ENCODE measurements at places on chromosomes 5 and 9. TPM values are rescaled to one million over a fixed set of nuclear protein-coding genes. Genes with fewer than 3 reads are reported as not detected.
A peak's percentile ranks its signal among the peaks of the same experiment; 100 is the strongest.

DNA sequence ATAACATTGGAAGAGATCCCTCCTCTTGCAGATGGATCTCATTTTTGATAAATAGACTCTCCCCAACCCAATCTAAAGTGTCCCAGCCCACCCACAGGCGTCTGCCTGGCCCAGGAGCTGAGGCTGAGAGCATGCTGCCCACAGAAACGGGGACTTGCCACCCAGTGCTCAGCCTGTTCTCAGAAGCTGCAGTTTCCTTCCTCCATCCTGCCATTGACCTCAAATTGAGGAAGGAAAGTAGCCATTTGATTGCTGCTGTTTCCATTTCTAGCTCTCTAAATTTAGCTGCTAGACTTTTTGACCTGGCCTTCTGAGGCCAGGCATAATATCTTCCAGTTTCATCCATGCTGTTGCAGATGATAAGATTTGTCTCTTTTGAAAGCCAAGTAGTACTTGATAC is 31.1 kb upstream of the FRMD3 start:
- H3K4me3 ChIP-seq: no peak overlapping the region
- H3K27me3 ChIP-seq: no peaks in the 10 kb centered on the region
- DNase-seq: no peak
- H3K36me3 ChIP-seq: no peaks in the 10 kb centered on the region

- DNase-seq: no peak
- no peak overlapping the region for H3K27ac ChIP-seq
- no peaks in the 10 kb centered on the region for H3K27me3 ChIP-seq
- no peaks in the 10 kb centered on the region for H3K36me3 ChIP-seq
These were observed 22.5 kb downstream of the PALM2AKAP2 start for GRCh38 chr9:109802491-109802890.

DNA sequence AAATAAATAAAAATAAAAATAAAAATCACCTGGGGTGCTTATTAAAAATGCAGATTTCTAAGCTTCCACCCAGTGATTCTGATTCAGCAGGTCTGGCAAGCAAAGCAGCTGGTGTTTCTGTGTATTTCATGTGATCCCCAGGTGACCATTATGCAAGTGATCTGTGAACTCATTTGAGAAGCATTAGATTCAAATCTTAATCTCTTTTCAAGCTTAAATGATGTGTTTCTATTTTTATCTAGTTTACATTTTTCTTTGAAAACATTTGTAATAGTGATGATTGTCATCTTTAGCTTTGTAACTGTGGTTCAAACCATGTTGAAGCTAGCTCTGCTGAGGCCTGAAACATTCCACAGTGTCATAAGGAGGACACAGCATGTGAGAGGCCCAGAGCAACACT is 804.8 kb upstream of the ZNF608 start:
- no peaks in the 10 kb centered on the region for H3K36me3 ChIP-seq
- H3K4me3 ChIP-seq: no peak overlapping the region
- H3K27ac ChIP-seq: peak overlapping the region; percentile 8

- no peaks in the 10 kb centered on the region for H3K4me1 ChIP-seq
- H3K27me3 ChIP-seq: peaks cover 21% of the 10 kb centered on the region
- H3K4me3 ChIP-seq: no peak within 1 kb of the TSS
- no peaks in the 10 kb centered on the region for H3K36me3 ChIP-seq
These were observed at the start of gene CAPSL for GRCh38 chr5:35938568-35939227. Gene CAPSL (minus strand): TSS chr5:35938622. CDS start chr5:35921120, 17,502 bp downstream.

- H3K4me3 ChIP-seq: no peak overlapping the region
- H3K4me1 ChIP-seq: no peaks in the 10 kb centered on the region
- H3K36me3 ChIP-seq: no peaks in the 10 kb centered on the region
- H3K27me3 ChIP-seq: peaks cover 51% of the 10 kb centered on the region
- H3K27ac ChIP-seq: no peak overlapping the region
These were observed 1360.1 kb upstream of the CDH6 start for GRCh38 chr5:29833394-29833793.

DNA sequence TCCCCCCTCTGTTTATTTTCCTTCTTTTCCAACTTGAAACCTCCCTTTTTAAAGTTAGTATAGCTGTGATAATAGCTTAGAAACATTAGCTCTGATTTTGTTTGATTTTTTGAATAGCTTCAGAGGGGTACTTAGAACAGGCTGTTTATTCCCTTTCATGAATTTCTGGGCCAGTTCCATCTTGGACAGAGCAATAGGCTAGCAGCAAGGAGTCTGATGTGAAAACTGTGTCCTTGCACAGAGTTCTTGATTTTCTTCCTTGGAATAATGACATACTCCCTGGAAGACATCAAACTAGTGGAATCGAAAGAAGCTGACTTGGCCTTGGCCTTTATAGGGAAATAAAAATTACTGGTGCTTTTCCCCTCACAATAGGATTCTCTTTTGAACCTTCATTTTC is 32.9 kb downstream of the NTRK2 start:
- no peak for DNase-seq
- no peaks in the 10 kb centered on the region for H3K27me3 ChIP-seq
- peaks cover 6% of the 10 kb centered on the region for H3K36me3 ChIP-seq
- no peak overlapping the region for H3K27ac ChIP-seq
- H3K4me3 ChIP-seq: no peak overlapping the region

GRCh38 chr5:158464383-158464782 is 605.4 kb upstream of the CLINT1 start:
- DNase-seq: no peak
- no peaks in the 10 kb centered on the region for H3K4me1 ChIP-seq
- H3K4me3 ChIP-seq: no peak overlapping the region
- H3K27me3 ChIP-seq: no peaks in the 10 kb centered on the region

GRCh38 chr9:125407432-125407973 is 145.9 kb downstream of the GAPVD1 start:
- H3K27ac ChIP-seq: no peak overlapping the region
- H3K4me3 ChIP-seq: peak overlapping the region; percentile 67
- H3K27me3 ChIP-seq: no peaks in the 10 kb centered on the region
- no peak for DNase-seq
- H3K4me1 ChIP-seq: peaks cover 6% of the 10 kb centered on the region

GRCh38 chr5:3393122-3393919 is 202.3 kb upstream of the IRX1 start:
- H3K36me3 ChIP-seq: no peaks in the 10 kb centered on the region
- H3K27me3 ChIP-seq: no peaks in the 10 kb centered on the region
- H3K4me1 ChIP-seq: no peaks in the 10 kb centered on the region

DNA sequence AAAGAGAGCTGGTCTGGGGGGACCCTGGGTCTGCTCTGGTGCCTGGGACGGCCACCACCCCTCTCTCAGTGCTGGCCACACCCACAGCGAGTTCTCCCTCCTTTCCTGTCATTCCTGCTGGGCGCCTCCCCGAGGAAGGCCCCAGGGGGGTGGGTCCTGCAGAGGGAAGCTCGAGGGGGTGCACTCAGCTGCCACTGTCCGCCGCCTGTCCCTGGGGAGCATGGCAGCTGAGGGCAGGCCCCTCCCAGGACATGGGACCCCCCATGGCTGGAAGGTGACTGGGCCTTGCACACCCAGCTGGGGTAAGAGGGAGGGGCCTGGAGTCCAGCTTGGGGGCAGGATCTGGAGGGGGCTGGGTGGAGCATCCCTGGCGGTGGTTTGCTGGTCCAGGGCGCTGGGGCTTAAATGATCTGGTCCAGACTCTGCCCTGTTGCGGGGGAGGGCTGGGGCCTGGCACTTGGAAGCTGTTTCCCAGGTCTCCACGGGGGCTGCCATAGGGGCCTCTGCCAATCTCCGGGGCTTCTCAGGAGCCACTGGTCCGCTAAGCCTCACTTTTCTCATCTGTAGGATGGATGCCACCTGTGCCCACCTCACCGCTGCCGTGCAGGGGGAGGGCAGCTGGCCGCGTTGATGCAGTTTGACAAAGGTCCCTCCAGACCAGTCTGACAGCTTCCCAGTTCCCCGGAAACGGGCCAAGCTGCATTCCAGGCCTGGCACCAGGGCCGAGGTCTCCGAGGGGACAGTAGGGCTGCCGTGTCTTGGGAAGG is 6.0 kb upstream of the SLC2A6 start:
- H3K27ac ChIP-seq: no peak overlapping the region
- H3K4me1 ChIP-seq: peaks cover 15% of the 10 kb centered on the region
- no peak overlapping the region for H3K4me3 ChIP-seq
- peaks cover 4% of the 10 kb centered on the region for H3K27me3 ChIP-seq

GRCh38 chr5:53333160-53333559 is 147.3 kb upstream of the FST start:
- H3K4me3 ChIP-seq: no peak overlapping the region
- no peak for DNase-seq
- H3K27ac ChIP-seq: no peak overlapping the region
- H3K27me3 ChIP-seq: no peaks in the 10 kb centered on the region
- H3K4me1 ChIP-seq: peaks cover 10% of the 10 kb centered on the region
- no peaks in the 10 kb centered on the region for H3K36me3 ChIP-seq

GRCh38 chr5:39665328-39665727 is 240.5 kb upstream of the DAB2 start:
- no peaks in the 10 kb centered on the region for H3K36me3 ChIP-seq
- peaks cover 9% of the 10 kb centered on the region for H3K4me1 ChIP-seq
- DNase-seq: no peak
- peaks cover 3% of the 10 kb centered on the region for H3K27me3 ChIP-seq

DNA sequence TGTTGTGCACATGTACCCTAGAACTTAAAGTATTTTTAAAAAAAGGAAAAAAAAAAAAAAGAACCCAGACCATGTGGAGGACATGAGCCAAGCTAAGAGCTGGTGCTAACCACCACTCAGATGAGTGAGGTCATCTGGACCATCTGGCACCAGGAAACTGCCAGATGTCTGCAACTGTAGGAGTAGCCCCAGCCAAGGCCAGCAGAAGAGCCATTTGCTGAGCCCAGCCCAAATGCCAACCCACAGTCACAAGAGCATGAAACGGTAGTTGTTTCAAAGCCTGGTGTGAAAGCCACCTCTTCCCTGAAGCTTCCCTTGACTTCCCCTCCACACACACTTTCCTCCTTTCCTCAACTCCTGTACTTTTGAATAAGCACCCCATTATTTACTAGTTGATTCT is 69.2 kb upstream of the FCN1 start:
- no peaks in the 10 kb centered on the region for H3K36me3 ChIP-seq
- no peak overlapping the region for H3K27ac ChIP-seq
- no peaks in the 10 kb centered on the region for H3K4me1 ChIP-seq
- no peak overlapping the region for H3K4me3 ChIP-seq
- peaks cover under 1% of the 10 kb centered on the region for H3K27me3 ChIP-seq

- no peak overlapping the region for H3K4me3 ChIP-seq
- no peak for DNase-seq
- peaks cover 6% of the 10 kb centered on the region for H3K4me1 ChIP-seq
These were observed 141.4 kb downstream of the LRRC70 start for GRCh38 chr5:62720031-62720441.

GRCh38 chr9:26694381-26695297 is 198.0 kb downstream of the CAAP1 start:
- no peaks in the 10 kb centered on the region for H3K36me3 ChIP-seq
- no peak overlapping the region for H3K4me3 ChIP-seq
- H3K27me3 ChIP-seq: peaks cover 7% of the 10 kb centered on the region
- no peaks in the 10 kb centered on the region for H3K4me1 ChIP-seq
- H3K27ac ChIP-seq: no peak overlapping the region

DNA sequence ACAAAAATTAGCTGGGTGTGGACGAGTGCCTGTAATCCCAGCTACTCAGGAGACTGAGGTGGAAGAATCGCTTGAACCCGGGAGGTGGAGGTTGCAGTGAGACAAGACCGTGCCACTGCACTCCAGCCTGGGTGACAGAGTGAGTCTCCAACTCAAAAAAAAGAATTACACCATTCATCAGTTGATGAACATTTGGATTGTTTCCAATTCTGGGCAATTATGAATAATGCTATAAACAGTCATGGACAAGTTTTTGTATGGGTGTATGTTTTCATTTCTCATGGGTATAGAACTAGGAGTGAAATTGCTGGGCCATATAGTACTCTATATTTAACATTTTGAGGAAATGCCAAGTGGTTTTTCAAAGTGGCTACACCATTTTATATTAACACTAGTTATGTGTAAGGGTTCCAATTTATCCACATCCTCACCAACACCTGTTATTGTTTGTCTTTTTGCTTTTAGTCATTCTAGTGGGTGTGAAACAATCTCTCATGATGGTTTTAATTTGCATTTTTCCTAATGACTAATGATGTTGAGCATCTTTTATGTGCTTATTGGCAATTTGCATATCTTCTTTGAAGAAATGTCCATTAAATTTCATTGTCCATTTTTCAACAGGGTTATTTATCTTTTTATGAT is 9.0 kb upstream of the CCDC125 start:
- H3K36me3 ChIP-seq: no peaks in the 10 kb centered on the region
- no peaks in the 10 kb centered on the region for H3K4me1 ChIP-seq
- DNase-seq: no peak

DNA sequence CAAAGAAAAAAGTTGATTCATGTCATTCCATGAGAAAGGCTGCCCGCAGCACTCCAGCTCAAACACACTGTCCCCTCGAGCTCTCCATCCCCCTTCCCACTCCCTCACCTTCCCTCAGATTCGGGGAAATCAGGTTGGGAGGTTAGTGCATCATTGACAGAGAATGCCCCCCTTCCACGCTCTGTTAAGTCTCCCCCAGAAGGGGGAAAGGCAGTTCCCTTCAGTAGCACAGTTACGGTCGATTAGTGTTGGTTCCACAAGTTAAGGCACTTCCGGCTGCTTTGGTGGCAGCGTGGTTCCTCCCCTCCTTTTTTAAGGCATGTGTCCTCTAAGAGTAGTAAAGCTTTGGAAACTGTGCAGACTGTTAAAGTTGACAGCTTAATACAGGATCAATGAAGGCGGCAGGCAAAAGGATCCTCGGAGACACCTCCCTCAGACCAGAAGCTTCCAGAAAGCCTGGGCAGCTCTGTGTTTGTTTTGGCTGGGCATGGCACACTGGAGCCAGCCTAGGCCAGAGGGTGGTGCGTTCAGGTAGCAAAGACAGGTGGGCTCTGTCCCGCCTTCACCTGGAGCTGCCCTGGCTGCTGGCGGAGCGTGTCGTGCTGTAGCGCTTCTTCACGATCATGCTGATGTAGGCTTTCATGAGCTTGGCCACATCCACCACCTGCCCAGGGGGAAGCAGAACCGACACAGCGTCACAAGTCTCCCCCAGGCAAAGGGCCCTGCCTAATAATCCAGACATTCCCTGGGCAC is 49.5 kb upstream of the RETREG1 start:
- H3K27me3 ChIP-seq: no peaks in the 10 kb centered on the region
- H3K36me3 ChIP-seq: peaks cover 42% of the 10 kb centered on the region
- peaks cover 20% of the 10 kb centered on the region for H3K4me1 ChIP-seq
- no peak for DNase-seq
- no peak overlapping the region for H3K4me3 ChIP-seq

DNA sequence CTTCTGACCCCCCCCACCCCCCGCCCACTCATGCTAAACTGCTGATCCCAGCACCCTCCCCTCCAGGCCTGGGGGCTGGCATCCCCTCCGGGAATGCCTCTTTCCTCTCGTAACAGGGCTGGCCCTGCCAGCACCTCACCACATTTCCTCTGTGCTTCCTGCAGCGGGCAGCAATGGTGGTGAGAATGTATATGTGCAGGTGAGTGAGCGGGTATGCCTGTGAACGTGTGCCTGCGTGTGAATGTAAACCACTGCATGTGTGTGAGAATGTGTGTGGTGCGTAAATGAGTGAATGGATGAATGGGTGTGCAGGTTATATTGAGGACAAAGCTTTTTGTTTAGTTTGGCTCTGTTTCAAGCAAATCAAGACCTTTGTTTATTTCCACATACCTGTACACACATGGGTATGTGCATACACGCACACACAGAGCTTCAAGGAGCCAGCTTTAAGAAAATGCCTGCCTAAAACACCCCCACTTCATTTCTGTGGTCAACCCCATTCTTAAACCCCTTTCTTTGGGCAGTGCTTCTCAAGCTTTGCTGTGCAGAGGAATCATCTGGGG is 95.7 kb upstream of the SHB start:
- DNase-seq: no peak
- peaks cover 10% of the 10 kb centered on the region for H3K27me3 ChIP-seq
- H3K36me3 ChIP-seq: no peaks in the 10 kb centered on the region
- no peak overlapping the region for H3K27ac ChIP-seq
- H3K4me3 ChIP-seq: no peak overlapping the region

Gene HEXB
- total RNA-seq: 175 TPM

Gene FBP2
- total RNA-seq: not detected

Gene ASPN
- total RNA-seq: 129 TPM

Gene PCDHB5
- 7.5 TPM for total RNA-seq

Gene GRM6
- total RNA-seq: not detected

Measured in osteocyte (in vitro differentiated cells).